Activated effector memory CD4-positive, alpha-beta T cell treated with Interleukin-2 at 50 U/mL for 16 hours (primary cell): ENCODE measurements at places on chromosomes 4 and X.

GRCh38 chr4:123412091-123412505 lies 15.5 kb downstream of the SPRY1 start:
- no peak for DNase-seq

GRCh38 chr4:138761638-138762220 lies 253.9 kb upstream of the NOCT start:
- DNase-seq = no peak

DNA sequence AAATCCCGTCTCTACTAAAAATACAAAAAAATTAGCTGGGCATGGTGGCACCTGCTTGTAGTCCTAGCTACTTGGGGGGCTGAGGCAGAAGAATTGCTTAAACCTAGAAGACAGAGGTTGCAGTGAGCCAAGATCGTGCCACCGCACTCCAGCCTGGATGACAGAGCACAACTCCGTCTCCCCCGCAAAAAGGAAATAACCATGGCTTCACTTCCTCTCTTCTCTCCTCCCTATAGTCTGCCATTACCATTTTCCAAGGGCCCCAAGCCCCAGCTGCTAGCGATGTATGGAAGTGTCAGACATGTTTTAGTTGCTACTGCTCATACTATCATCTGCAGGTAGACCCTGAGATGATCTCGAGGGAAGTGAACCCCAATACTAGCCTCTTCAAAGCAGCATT lies 177.3 kb upstream of the FAM9B start:
- DNase-seq = no peak

GRCh38 chrX:110125446-110126162 lies 122.7 kb downstream of the TMEM164 start:
- DNase-seq = no peak

DNA sequence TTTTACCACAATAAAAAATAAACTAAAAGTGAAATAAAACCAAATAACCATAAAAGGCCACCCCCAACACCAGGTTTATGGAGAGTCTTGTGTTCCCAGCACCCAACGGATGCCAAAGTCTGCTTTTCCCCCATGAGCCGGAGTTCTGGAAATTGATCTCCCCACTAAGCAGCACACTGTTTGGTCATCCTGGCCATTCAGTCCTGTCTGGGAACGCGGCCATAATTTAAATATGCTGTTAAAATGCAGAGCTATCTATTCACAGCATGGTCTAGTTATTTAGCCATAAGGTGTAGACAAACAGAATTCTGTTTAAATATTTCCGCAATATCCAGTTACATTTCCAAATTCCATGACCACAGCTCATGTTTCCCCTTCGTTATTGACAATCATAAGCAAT lies 129.6 kb upstream of the TBL1X start:
- DNase-seq = no peak
